Frontal cortex (tissue), 4 donors: ENCODE measurements at places on chromosomes 11 and 22. TPM values are rescaled to one million over a fixed set of nuclear protein-coding genes. Genes with fewer than 3 reads are reported as not detected.

GRCh38 chr22:22678970-22679369 lies 34.6 kb downstream of the GGTLC2 start:
- DNase-seq = no peak

DNA sequence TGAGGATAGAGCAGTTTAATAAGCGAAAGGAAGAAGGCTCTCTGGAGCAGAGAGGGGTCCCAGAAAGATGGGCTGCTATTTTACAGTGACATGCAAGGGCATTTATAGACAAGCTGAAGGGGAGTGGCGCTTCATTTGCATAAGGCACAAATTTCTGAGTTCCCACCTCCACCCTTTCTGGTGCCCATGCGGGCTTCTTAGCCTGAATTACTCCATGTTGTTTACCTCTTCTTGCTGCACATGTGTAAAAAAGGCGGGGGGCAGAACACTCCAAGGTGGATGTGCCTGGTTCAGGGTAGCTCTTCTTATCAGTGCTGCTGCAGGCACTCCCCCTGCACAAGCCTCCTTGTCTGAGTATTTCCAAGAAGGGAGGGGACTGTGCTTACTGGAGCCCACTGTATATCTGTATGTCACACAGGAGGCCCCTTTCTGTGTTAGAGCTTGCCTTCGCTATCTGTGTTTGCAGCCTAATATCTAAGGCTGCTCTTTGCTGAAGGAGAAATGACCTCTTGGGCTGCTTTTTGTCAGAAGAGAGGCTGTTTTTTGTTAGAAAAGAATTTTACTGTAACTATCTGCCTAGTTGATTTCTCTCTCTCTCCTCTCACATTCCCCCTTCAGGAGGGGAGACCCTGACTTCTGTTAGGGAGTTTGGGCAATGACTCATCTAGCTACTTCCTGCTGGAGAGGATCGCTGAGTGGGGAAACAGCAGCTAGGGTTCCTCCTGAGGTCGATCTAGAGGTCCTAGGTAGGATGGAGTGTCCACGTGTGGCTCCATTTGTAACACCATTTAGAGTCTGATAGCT lies 1057.0 kb upstream of the CNTN5 start:
- no peak for DNase-seq

GRCh38 chr11:46367244-46367915 lies 14.1 kb upstream of the MDK start:
- peak; percentile 72 for DNase-seq

GRCh38 chr22:31604137-31604705 lies 57.8 kb downstream of the PISD start:
- DNase-seq = no peak

DNA sequence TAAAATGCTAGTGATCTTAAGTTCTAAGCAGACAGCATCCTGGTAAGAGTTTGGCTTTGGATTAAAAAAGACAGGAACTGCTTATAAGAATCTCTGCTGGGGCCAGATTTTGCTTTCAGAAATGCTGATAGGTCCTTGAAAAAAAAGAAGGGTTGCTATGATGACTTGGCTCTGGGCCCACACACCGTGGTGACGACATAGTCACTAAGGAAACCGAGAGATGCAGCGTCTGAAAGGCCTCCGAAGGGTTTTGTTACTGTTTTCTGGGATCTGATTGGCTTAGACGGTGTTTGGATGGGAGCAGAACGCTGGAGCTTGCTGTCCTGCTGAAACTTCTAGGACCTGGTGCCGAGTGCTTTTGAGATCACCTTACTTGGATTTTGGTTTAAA lies 8.4 kb downstream of the FAM118A start:
- peak; percentile 82 for DNase-seq

- no peak for DNase-seq
These were observed 57.4 kb upstream of the PARVA start for GRCh38 chr11:12319988-12320387.

DNA sequence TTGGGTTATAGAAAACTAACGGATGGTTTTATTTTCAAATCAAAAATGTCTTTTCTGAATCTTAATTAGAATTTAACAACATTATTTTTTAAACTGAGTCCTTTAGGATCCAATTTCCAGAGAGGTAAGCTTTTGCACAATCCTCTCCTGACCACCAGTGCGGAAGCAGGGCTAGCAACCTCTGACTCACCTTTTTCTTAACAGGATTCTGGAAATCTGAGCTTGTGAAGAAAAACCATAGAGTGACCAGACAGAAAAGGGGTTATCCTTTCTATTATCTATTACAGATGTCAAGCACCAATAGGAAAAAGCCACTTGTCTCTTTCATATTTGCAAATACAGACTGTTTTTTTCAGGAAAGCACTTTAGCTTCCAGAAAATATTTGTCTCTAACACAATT lies 25.3 kb downstream of the ALG9 start:
- DNase-seq = no peak

Gene KDELR3
- 1.2 TPM for total RNA-seq

DNA sequence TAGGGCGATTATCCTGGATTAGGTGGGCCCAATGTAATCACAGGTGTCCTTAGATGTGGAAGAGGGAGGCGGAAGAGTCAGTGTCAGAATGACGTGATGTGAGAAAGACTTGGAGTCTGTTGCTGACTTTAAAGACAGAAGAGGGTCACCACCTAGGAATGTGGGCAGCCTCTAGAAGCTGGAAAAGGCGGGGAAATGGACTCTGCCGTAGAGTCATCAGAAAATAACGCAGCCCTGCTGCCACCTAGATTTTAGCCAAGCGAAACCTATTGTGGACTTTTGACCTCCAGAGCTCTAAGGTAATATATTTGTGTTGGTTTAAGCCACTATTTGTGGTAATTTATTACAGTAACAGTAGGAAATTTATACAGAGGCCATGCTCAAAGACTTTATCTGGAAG lies 4.8 kb downstream of the DDX10 start:
- DNase-seq = no peak

Gene MS4A12
- not detected for total RNA-seq

Gene BAD
- 44.8 TPM for total RNA-seq

DNA sequence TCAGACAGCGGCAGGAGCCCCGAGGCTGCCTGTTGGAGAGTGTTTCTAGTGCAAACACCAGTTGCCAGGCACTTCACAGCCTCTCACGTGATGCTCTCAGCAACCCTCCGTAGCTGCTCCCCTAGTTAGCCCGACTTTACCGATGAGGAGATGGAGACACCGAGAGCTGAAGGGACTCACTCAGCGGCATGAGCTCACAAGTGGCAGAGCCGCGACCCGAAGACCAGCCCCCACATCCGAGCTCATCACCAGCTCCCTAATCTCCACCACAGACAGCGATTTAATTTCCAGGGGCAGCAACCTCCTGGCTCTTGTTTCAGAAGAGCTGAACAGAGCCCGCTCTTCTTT lies 28.7 kb upstream of the RTL6 start:
- DNase-seq = no peak

GRCh38 chr11:63901660-63902059 lies 15.3 kb downstream of the RCOR2 start:
- no peak for DNase-seq

Gene PLEKHB1
- total RNA-seq = 5.3 TPM

- no peak for DNase-seq
These were observed 523.8 kb downstream of the BRD1 start for GRCh38 chr22:49303781-49304461.

Gene CARD10
- total RNA-seq = 4.1 TPM

GRCh38 chr22:35742342-35743100 lies 24.8 kb downstream of the APOL5 start:
- no peak for DNase-seq

- DNase-seq = no peak
These were observed 68.3 kb upstream of the CADM1 start for GRCh38 chr11:115572551-115572950.

GRCh38 chr11:70104419-70104818 lies 26.3 kb downstream of the ANO1 start:
- DNase-seq = no peak

Gene CHRNA10
- total RNA-seq = 0.41 TPM

- DNase-seq = peak; percentile 40
These were observed 14.4 kb downstream of the KCNJ5 start for GRCh38 chr11:128905345-128906184.

DNA sequence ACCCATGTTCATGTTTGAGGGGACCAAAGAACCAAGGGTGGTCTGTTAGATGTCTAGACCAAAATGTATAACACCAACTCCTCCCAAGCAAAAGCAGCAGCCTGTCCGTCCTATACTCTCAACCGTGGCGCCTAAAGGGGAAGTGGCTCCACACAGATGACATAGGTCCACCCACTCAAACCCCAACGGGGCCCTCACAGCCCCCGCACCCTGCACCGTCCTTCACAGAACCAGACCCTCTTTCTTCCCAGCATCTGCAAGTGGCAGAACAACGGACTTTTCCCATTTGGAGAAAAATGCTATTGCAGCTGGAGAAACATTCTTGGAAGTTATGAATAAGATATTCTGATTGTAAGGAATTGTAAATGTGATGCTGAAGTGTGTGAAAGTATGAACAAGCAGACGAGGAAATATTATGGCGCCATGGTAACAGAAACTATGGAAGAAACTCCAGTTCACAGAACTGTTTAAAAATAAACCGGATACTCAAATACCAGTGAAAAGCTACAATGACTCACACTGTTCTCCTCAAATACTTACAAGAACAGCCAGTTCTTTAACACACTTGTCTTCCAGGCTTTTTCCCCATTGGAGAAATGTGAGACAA lies 76.5 kb upstream of the ARFGAP3 start:
- DNase-seq = no peak

Gene BEST1
- total RNA-seq = 1.6 TPM

DNA sequence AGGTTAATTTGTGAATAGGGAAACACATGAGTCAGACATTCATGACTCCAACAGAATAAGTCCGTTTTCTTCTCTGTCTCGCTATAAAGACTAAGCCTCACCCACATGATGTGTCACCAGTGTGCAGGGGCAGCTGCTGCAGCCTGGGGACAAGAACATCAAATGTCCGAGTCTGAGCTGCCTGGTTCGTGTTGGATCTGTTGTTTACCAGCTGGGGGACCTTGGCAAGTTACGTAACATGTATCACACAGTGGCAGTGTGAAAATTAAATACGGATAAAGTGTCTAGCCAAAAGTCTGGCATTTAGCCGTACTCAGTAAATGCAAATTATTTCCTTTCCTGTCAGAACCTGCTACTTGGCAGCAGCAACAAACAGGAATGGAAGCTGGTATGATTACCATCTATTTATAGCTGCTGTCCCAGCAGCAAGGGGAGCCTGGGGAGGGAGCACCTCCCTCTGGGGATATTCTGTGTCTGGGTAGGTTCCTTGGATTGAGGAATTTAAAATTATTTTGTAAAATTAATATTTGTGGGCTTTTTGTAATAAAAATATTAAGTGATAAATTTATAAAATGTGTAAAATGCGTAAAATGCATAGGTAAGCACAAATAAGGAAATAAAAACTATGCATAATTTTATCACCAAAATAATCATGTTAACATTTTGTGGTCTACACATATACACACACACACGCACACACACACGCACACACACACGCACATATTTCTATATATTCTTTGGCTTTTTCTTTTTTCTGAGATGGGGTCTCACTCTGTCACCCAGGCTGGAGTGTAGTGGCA lies 1.3 kb upstream of the CLDN25 start:
- DNase-seq = no peak

GRCh38 chr11:82523141-82523540 lies 210.5 kb downstream of the FAM181B start:
- no peak for DNase-seq

DNA sequence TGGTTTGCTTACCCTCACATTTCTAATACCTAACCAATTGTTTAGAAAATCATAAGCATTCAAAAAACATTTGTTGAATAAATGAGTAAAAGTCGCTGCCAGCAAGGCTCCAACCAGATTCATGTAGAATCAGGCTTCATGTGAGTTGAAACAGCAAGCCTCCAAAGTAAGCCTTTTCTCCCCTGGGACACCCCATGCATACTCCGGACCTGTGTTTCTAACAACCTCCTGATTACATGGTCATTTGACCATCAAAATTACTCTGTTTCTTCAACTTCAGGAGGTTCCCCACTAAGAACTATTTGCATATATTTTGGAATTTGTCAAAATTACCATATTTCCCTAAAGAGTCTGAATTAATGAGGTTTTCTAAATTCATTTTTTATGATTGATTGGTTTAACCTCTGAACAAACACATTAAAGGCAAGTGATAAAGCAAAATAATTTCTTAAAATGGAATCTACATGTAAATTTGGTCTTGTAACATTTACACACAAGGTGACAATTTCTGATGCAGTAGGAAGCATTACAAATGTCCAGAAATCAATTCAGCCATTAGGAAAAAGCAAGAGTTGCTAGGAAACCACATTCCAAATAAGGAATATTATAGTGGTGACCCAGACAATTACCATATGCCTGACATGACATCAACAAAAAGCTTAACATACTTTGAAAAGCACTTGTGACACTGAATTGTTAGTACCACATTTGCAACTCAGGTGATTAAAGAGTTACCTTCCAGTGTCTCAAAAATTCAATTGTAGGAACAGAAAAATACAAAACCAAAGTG lies 252.6 kb downstream of the GUCY1A2 start:
- DNase-seq = no peak

DNA sequence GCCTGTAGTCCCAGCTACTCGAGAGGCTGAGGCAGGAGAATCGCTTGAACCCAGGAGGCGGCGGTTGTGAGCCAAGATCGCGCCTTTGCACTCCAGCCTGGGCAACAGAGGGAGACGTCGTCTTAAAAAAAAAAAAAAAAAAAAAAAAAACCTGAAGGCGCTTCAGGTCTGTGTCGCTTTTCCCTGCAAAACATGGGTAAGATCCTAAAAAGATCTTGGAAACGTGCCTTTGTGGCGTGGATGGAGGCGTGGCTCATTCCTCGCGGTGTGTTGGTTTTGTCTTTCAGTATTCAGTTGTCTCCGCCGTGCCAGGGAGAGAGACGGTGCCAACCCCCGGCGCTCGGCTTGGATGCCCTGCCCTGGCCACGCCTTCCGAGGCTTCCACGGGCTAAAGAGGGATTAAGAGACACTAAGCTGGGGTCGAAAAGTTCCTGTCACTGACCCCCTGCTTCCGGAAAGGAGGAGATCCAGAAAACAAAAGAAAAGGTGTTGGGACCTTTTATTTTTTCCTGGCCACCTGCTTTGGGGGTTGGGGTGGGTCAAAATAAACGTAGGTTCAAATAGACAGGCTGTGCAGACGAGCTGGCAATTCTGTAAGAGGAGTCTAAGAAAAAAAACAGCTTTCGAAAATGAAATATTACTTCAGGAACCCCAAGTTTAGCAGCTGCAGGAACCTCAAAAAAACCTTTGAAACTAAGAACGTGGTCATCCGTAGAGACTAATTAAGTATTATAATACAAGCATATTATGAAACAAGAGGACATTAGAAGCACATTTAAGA lies 1.1 kb upstream of the SLC35F2 start:
- no peak for DNase-seq

GRCh38 chr11:79507706-79508105 lies 66.9 kb upstream of the TENM4 start:
- DNase-seq = no peak
